ENCODE measurements at places on chromosomes 3 and 15.
A peak's percentile ranks its signal among the peaks of the same experiment; 100 is the strongest.

DNA sequence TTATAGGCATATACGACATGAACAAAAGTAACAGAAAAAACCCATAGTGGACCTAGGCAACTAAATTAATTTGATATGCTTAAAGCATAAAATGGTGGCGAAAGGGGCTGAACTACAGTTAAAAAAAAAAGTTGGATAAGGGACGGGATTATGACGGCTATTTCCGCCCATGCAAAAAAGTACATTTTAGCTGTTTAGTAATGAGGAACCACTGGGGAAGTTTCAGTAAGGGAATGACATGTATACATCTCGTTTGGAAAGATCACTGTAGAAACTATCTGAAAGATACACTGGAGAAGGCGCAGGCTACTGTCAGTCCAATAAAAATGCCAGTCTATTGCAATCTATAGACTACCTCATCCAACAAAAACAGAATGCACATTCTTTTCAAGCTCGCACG, 65.6 kb downstream of the ZNF148 start:
- DNase-seq, result no peak

- DNase-seq, result no peak
Measured at GRCh38 chr3:107954845-107955244, 136.0 kb downstream of the CD47 start.

DNA sequence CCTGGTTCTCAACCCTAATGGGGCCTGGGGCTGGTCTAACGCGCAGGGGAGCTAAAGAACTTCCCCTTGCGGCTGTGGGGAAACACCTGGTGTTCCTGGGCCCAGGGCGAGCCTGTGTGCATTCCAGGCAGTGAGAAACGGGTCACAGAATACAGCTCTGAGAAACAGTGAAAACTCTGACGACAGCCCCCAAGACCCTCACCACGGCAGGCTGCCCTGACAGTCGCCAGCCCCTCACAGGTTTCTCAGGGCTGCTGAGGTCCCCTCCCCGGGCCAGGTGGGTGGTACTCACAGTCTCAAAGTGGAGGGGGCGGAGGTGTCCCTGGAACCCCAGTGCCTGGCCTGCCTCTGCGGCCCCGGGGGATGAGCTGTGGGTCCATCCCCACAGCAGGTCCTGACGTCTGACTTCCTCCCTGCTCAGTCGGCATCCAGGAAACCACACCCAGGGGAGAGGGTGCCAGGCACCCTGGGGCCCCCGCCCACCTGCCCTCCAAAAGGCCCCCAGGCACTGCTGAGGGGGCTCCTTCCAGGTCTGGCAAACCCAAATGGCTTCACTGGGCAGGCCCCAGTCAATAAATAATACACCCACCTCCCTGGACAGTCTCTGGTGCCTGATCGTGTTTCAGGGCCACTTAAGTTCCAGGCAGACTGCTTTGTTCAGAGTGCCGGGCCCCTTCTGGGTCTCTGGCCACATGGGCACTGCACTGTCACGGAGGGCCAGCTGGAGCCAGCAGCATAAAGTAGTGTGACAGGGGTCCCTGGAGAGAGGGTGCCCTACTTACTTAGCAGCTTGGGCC, 57.7 kb downstream of the IQSEC1 start:
- DNase-seq, result no peak

DNA sequence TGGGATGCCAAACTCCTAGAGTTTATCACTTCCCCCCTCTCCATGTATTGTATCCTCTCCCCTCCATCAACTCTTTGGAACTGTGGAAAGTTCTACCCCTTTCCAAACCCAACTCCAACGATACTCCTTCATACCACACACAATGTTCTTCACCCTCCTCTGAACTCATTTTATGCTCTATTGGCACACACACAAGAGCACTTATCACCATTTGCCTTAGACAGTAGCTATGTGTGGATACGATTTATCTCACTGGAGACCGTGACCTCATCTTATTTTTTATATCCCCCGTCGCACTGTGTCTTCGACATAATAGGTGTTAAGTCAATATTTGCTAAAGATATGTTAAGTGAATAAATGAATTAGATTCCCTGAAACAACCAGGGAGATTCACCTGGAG, 316.5 kb upstream of the PROK2 start:
- DNase-seq, result no peak

DNA sequence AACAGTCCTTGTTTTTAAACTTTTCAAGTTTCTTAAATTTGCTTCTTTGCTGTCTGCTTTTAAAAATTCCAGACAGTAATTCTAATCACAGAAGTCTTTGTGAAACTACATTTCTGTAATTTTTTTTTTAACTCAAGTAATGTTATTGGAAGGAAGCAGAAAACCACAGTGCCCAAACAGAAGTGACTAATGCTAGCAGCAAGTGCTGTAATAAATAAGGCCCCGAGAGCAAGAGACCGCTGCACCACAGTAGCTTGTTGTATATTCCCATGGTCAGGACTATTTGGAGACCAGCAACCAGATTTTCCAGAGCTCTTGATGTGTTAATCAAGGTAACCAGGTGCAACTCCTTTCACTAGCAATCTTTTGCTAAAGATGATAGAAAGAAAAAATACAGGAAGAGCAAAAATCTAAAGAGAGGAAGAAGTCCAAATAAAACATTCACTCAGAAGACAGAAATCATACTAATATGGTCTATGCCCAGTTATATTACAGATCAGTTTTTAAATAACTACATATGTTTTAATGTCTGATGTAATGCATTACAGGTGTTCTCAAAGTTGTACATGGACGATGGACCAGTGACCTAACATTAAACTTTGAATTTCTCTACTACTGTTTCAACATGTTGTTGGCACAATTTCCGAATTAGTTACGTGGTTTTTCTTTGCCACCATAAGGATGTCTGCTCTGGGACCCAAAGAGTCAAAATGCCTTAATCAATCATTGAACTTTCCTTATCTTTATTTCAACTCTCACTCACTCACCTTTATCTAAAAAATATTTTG, 36.4 kb downstream of the WWTR1 start:
- DNase-seq, result no peak

GRCh38 chr15:100873029-100873677, 6.5 kb upstream of the ALDH1A3 start:
- DNase-seq, result peak; percentile 66

DNA sequence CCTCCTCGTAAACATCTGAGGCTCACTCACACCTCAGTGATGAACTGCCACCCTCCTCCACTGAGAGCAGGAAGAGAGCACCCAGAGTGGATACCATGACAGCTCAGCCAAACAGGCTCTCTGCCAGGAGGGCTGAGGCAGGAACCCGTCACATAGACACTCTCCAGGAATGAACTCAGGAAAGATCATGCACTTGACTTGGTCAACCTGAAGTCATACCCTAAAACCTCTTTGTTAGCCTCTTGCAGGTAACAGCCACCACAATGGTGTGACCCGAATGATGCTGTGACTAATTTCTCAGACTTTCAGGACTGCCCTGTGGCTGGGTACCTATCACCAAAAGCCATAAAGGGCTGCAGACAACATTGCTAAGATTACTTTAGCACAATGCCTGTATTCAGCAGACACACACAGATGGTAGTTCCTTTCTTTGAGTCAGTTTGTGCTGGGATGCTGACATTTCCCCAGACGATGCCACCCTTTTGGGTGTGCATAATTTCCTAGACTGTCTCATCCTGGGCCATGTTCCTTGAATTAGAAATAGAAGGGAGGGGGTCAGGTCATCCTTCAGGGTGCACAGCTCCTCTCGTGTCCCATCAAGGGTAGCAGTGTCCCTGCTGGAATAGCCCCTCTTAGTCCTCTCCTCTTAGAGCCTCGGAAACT, 30.3 kb downstream of the CX3CR1 start:
- no peak for DNase-seq

GRCh38 chr3:196012941-196013476, 68.9 kb downstream of the TFRC start:
- DNase-seq, result no peak

DNA sequence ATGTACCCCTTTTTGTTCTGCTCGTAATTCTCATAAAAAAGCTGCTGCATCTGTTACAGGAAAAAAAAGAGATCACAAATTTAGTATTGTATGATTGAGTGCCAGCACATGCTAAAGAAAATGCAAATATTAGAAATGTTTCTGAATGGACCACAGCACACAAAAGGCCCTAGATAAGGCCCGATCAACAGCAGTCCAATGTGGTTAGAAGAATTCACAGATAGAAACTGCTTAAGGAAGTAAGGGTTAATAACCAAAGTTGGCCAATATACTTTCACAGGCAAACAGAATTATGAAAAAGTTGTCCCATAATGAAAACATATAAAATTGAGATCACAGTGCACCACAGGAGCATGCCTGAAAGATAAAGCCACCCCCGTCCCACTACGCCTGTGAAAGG, 72.9 kb downstream of the CHSY1 start:
- DNase-seq, result no peak

DNA sequence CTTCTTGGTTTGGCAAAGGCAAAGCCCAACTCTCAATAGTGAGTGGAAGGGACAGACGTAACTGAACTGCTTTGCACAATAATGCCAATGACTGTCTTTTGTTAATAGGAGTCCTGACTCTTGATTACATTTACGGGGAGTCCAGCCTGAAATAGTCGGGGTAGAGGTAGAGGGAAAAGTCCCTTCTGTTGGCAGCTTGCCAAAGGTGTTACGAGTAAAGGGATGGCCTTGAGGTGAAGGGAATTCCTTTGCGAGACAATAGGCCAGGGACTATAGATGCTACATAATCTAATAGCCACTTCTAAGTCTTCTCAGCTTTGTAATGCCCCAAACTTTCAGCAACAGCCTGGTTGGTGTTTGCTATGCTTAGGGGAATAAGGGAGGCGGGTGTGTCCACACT, 2.2 kb upstream of the SENP2 start:
- no peak for DNase-seq

DNA sequence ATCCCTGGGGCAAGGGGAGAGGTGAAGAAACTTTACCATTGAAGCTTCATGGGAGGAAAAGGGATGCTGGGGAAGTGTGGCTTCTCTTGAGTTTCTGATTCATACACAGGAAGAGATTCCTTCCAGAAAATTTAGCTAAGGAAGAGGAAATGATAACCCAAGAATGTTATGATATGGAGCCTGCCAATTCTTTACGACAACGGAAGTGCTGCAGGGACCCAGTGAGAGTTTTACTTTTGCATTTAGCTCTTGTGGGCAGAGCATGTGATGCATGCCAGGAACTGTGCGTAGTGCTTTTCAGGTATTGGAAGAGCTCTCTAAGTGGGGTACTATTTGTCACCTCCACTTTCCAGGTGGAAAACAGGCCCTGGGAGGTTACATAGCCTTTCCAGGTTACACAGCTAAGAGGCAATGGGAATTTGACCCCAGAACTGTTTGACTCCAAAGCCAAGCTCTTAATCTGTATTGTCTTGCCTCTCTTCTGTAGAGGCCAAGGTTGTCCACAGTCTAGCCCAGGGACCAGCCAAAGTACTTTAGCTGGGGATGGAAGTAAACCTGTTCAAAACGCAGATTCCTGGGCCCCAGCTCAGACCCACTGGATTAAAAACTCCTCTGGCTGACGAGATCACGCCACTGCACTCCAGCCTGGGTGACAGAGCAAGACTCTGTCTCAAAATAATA, 23.0 kb downstream of the CMTM7 start:
- no peak for DNase-seq

- DNase-seq, result no peak
Measured at GRCh38 chr15:36186376-36186775, 393.1 kb upstream of the CDIN1 start.

GRCh38 chr3:124363476-124363875, 366.8 kb upstream of the UMPS start:
- no peak for DNase-seq

- no peak for DNase-seq
Measured at GRCh38 chr15:62850318-62850717, 192.2 kb upstream of the TPM1 start.

DNA sequence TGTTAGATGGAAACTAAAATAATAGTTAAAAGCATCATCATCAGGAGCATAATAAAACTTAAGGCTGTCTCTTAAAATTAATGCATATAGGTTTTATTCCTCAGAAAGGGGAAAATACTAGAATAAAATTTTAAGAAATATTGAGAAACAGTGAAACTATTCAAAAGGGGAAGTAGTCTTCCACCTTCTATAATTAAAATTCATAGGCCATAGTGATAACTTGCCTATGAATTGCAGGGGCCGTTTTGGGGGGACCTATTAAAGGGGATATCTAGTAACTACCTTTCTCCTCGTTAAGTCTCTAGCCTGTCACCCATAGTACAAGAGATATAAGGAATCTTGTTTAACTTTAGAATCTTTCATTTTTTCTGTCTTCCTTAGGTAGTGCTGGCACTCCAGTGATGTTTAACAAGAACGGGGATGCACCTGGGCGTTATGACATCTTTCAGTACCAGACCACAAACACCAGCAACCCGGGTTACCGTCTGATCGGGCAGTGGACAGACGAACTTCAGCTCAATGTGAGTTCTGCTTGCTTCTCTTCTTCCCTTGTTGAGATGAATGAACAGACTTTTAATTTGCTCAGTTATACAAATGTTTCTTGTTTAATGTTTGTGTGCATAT, 600.4 kb downstream of the GRM7 start:
- no peak for DNase-seq

- DNase-seq, result no peak
Measured at GRCh38 chr3:111210866-111211564, 139.4 kb downstream of the NECTIN3 start.

DNA sequence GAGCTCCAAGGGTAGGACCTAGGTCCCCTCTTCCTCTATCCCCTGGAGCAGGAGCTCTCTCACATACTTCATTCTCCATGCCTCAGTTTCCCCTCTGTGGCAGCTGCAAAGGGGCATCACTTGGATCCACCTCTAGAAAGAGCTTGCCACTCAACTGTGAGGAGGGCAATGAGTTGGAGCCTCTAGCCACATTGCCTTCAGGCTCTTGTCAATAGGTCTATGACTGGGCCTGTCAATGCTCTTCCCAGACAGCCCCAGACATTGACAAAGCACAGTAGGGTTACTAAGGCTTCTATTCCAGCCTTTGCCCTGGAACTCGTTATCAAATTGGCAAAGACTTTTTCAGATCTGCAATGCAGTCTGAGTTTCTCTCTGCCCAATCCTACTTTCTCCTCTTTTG, 4.4 kb upstream of the VIPR1 start:
- DNase-seq, result no peak
